ENCODE measurements at places on chromosomes 2 and 18.

GRCh38 chr18:80200932-80201672, 46.2 kb downstream of the PARD6G start:
- DNase-seq = no peak

- no peak for DNase-seq
Observed at GRCh38 chr2:238817891-238818290, 30.0 kb upstream of the TWIST2 start.

DNA sequence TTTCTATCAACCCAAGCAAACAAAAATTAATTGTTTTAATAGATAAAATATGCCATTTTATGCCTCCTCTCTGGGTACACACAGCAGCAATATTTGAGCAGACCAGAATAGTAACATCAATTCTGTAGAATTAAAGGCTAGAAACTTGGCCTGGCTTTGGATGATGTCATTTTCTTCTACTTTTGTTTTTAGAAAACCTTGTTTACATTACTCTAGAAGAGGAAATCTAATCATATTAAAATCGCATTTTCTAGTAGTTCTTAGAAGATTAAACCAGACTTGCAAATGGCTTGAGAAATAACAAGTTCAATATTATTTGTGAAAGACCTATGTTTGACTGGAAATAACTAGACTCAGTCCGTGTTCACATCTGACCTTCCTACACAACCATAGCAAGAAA, 102.3 kb upstream of the RFX8 start:
- no peak for DNase-seq

DNA sequence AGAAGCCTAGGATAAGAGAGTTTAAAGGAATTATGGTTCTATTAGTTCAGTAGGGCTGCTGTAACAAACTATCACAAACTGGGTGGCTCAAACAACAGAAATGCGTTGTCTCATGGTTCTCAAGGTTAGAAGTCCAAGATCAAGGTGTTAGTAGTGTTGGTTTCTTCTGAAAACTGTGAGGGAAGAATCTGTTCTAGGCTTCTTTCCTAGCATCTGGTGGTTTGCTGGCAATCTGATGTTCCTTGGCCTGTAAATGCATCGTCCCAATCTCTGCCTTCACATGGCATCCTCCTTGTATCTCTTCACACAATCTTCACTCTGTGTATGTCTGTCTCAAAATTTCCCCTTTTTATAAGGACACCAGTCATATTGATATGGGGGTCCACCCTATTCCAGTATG, 76.3 kb downstream of the MDH1 start:
- no peak for DNase-seq

- no peak for DNase-seq
Observed at GRCh38 chr2:88123164-88123974, 4.5 kb downstream of the FABP1 start.

GRCh38 chr2:106127282-106127771, 66.8 kb downstream of the UXS1 start:
- no peak for DNase-seq

DNA sequence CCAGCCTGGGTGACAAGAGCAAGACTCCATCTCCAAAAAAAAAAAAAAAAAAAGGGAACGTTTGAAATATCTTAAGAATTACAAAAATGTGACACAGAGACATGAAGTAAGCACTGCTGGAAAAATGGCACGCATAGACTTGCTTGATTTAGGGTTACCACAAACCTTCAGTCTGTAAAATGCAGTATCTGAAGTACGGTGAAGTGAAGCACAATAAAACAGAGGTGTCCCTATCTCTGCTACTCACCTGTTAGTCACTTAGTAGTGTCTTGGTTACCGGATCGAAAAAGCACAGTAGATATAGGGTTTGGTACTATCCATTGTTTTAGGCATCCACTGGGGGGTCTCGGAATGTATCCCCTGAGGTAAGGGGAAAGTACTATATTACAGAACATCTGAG, 11.6 kb upstream of the GREB1L start:
- DNase-seq = no peak

DNA sequence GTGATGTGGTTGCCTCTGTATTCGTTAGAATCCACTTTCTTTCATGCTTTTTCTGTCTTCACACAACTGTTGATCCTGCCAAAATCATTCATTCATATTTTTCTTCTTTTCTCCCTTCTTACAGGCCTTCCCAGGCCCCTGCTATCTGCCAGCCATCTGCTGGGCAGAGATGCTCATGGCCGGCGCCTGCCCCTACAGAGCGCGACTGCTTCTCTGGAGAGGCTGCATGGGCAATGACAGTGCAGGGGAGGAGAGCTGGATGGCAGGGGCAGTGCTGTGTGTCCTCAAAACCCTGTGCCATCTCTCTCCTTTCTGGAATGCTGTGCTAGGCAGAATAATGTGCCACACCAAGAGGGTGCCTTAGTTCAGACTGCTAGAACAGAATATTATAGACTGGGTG, 125.2 kb downstream of the INHBB start:
- no peak for DNase-seq

- DNase-seq = no peak
Observed at GRCh38 chr2:19295998-19296502, 62.4 kb downstream of the OSR1 start.

GRCh38 chr2:215002500-215002899, 135.9 kb downstream of the ABCA12 start:
- DNase-seq = no peak

DNA sequence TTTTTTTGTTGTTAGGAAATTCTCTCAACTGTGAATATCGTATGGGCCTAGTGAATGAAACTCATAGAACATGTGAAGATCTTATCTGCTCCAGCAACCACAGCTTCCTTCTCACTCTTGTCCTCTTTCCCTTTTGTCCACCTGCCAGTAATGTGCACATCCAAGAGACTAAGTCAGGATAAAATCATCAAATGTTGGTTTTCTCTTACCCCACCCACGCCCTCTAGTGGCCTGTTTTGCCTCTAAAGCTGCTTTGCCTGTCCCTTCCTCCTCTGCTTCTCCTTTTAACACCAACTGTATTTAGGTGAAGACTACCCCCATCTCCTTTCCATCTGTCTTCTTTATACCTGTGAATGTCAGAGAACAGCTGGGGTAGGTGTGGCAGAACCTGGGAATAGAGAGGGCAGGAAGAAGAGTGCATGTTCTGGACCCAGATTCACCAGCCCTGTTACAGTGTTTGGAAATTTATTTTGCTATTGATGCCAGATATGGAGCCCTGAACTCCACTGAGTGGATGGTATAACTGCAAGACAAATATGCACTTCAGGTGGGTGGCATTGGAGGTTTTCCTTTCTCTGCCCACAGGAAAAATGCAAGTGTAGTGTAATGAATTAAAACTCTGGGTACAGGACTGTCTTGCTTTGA, 8.4 kb upstream of the MGAT5 start:
- DNase-seq = peak; percentile 88

- no peak for DNase-seq
Observed at GRCh38 chr18:34648269-34648985, 61.7 kb upstream of the DTNA start.

GRCh38 chr2:138087751-138088593, 123.7 kb downstream of the HNMT start:
- no peak for DNase-seq

DNA sequence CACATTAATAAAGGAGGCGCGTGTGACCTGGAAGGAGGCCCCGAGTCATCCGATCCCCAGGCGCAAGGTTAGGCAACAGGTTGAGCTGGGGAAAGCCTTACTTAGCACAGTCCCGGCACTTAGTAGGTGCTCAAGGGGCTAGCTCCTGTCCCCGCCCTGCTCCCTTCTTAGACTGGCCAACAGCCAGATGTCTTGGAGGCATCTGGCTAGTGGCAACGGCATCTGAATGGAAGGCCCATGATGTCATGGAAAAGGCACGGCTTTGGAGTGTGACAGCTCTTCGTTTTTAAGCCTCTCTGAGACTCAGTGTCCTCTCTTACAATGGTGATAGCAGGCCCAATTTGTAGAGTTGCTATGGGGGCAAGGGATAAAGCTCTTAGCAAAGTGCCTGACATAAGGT, 258.3 kb downstream of the CYRIA start:
- no peak for DNase-seq

DNA sequence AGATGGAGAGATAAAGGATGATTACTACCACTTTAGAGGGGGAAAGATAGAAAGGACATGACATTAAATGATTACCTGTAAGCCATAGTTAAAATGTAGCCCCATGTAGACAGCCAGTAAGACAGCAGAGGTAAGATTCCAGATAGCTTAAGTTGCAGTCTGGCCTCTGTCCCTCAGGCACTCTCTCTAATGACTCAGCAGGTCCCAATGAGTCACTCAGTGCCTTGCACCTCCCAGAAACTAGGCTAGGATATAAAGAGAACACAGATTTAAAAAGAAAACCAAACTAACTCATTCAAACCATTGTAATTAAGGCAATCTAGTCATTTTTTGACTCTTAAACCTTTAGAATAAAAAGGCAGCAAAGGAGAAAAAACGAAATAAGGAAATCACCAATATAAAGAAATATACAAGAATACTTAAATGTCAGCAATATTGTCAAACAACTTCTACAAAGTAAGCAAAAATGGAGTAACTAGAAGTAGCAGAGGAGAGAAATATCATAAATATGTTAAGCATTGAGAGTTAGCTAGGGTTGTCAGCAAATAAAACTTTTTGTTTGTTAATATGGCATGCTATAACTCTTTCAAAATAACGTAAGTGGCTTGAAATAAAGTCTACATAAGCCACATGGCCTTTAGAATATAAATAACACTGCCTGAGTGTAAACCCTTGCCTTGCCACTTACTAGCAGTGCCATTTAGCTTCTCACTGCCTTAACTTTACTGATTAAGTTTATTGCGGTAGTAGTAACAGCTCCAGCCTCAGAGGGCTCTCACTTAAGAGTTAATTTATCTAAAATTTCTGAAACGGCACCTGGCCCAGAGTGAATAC, 48.5 kb downstream of the SOCS6 start:
- no peak for DNase-seq

DNA sequence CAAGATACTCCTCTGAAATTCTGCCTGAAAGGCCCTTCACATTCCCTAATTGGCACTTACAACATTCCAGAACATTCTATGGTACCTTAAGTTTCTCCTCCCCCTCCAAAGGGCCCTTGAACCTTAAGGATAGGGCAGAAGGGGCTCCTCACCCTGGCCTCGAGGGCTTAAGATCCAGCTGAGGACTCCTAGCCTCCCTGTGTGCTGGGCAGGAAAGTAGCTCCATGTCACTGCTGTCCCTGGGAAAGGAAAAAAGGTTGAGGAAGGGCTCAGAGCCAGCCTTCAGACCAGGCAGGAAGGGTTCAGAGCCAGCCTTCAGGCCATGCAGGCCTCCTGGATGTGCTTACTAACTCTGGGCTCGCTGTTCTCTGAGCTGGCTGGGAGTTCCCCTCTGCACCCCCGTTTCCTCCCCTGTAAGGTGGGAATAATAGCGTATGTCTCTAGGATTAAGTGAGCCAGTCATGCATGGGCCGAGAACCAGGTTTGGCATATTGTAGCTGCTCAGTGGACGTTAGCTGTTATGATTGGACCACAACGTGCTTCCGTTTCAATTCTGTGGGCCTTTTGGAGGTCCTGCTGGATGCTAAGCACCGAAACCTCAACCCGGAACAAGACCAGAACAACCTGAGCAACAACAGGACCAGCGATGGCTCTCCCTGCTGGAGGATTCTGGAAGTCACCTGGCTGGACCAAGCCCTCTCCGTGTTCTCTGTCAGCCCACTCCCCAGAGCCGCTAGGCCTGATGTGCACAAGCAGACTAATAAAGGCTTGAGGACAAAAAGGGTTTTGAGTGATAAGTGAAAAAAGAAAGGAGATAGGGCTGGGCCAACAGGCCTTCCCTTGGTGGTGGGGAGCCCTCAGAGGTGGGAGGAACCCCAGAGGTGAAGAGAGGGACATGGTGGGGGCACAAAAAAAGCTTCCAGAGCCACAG, 1.0 kb upstream of the B3GNT7 start:
- no peak for DNase-seq

GRCh38 chr18:35938562-35938961, 33.9 kb upstream of the RMP24 start:
- no peak for DNase-seq

GRCh38 chr2:121608967-121609366, 40.3 kb downstream of the CLASP1 start:
- no peak for DNase-seq

DNA sequence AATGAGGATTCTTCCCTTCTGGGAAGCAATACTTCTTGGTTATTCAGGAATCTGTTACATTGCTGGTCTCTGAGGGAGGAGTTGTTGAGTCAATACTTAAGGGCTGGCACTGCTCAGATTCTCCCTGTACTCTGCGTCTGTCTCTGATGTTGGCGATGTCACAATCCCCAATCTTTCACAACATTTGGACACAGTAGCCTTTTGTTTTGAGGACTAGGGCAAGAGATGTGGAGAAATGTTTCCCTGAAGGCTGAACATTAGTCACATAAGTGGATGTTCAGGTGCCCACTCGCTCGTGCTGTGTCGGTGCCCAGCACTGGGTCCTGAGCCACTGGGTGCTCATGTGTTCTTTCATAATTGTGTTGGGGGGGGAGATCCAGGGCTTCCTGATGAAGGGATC, 55.0 kb downstream of the MAPK4 start:
- DNase-seq = no peak

- no peak for DNase-seq
Observed at GRCh38 chr18:35641916-35642315, 60.4 kb downstream of the GALNT1 start.

- no peak for DNase-seq
Observed at GRCh38 chr2:160076914-160077313, 14.5 kb upstream of the PLA2R1 start.

DNA sequence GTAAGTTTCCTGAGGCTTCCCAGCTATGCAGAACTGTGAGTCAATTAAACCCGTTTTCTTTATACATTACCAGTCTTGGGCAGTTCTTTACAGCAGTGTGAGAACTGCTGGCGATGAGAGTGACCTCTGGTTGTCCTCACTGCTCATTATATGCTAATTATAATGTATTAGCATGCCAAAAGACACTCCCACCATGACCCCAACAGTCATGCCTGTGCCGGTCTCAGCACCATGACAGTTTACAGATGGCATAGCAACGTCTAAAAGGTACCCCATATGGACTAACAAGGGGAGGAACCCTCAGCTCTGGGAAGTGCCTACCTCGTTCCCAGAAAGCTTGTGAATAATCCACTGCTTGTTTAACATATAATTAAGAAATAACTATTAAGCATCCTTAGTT, 8.1 kb upstream of the IL1A start:
- no peak for DNase-seq

- no peak for DNase-seq
Observed at GRCh38 chr2:43349904-43350303, 123.5 kb upstream of the ZFP36L2 start.

DNA sequence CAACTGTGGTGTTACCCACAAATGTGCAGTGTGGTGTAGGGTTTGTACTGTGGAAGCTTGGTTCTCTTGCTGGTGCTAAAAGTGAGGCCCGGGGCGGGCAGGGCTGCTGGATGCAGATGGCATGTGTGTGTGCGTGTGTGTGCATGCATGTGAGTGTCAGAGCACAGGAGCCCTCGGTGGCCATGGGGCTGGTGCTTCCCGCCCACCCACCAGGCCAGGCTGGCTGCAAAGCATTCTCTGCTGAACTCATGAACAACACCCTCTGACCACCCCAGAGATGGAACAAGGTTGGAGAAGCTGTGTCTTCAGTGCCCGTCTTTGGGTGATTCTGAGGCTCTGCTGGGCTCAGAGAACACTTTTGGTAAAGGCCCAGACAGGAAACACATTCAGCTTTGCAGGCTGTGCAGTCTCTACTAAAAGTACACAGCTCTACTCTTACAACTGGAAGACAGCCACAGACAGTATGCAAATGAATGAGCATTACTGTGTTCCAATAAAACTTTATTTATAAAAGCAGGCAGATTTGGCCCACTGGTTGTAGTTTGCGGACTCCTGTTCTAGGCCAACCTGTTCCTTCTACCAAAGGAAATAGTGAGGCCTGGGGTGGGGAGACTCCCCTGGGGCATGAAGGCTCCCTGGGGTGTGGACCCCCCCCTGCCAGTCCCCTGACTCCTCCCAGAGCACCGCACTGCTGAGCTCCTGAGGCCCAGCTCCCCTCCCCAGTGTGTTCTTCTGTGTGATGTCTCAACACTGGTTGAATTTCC, 225.3 kb upstream of the HDAC4 start:
- DNase-seq = no peak
